NCI-H748 treated with DMSO at 0.1 percent for 48 hours (cell line): ENCODE measurements at places on chromosomes 6 and 20.

- no peak for DNase-seq
Measured at GRCh38 chr20:52295556-52295955, 104.0 kb upstream of the ZFP64 start.

GRCh38 chr6:134093007-134093573 lies 40.7 kb upstream of the SLC2A12 start:
- DNase-seq, result peak; percentile 39

- DNase-seq, result no peak
Measured at GRCh38 chr20:56860413-56860812, 231.3 kb downstream of the TFAP2C start.

GRCh38 chr6:106568530-106568929 lies 60.8 kb downstream of the RTN4IP1 start:
- DNase-seq, result no peak

GRCh38 chr6:159943101-159943632 lies 25.7 kb upstream of the IGF2R start:
- no peak for DNase-seq

GRCh38 chr6:74248966-74249365 lies 553.0 kb downstream of the CD109 start:
- no peak for DNase-seq
